ENCODE measurements at places on chromosomes 4 and X.

DNA sequence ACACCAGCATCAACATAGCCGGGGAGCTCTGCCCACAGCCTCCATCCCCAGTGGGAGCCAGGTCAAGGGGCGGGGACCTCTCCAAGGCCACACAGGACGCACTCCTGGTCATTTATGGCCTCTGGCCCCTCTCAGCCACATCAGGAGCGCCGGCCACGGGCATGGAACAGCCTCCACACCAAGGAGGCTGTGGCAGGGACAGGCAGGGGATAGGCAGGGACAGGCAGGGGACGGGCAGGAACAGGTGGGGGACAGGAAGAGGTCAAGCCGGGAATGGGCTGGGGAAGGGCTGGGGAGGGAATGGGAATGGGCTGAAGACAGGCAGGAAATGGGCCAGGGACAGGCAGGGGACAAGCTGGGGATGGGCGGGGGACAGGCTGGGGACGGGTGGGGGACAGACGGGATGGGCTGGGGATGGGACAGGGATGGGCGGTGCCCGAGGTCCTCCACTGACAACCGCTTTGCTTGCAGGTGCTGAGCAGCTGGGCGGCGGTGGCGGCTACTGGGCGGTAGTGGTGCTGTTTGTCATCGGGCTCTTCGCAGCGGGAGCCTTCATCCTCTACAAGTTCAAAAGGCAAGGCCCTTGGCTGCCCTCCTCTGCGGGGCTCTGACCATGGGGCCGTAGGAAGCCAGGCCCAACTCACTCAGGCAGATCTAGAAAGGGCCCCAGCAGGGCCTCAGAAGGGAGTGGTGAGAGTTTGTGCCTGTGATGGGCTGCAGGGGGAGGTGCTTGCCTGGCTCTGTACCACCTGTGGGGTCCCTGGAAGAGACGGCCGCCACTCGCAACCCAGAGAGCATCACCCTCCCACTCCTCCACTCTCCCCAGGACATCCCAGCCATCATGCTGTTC lies 205.6 kb downstream of the AFAP1 start:
- no peak for DNase-seq

DNA sequence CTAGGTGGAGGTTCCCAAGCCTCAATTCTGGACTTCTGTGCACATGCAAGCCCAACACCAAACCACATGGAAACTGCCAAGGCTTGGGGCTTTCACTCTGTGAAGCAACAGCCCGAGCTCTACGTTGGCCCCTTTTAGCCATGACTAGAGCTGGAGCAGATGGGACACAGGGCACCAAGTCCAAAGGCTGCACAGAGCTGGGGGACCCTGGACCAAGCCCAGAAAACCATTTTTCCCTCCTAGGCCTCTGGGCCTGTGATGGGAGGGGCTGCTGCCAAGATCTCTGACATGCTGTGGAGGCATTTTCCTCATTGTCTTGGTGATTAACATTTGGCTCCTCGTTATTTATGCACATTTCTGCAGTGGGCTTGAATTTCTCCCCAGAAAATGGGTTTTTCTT lies 258.7 kb upstream of the ACTRT1 start:
- no peak for DNase-seq

DNA sequence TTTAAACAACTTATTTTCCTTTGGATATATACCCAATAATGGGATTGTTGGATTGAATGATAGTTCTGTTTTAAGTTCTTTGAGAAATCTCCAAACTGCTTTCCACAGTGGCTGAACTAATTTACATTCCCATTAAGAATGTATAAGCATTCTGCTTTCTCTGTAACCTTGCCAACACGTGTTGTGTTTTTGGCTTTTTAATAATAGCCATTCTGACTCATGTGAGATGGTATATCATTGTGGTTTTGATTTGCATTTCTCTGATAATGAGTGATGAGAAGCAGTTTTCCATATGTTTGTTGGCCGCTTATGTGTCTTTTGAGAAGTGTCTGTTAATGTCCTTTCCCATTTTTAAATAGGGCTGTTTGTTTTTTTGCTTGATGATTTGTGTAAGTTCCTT lies 155.6 kb upstream of the PITX2 start:
- no peak for DNase-seq

DNA sequence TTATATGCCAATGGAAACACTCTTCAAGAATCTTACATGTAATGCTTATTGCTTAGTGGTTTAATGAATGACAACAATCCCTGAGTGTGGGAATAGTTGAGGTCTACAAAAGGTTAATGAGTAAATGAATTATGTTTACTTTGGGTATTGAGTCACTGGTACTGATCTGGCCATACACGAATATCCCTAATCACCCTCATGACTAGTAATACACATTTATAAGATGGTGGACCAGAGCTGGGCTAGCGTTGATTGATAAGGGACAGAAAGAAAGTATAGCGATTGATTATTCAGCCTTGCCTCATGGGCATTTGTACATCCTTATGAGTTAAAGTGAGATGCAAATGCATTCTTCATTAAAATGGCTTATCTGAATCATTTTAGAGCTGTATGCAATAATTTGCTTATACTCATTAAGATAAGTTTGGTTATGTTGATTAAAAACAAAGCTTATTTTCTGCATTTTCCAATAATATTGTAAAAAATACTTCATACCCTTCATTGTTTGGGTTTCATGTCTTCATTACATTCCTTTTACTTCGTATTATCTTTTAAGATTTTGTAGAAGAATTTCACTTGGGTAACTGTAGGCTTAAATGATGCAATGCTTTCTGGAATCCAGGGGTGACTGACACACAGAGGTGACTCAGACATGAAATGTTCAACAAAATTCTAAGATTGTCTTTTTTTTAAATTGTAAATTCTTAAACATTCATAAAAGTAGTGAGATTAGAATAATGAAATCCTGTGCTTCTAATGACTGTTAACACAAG lies 47.4 kb downstream of the FGF2 start:
- peak; percentile 75 for DNase-seq

- DNase-seq = no peak
These were observed 10.2 kb upstream of the SFRP2 start for GRCh38 chr4:153798901-153799693.

DNA sequence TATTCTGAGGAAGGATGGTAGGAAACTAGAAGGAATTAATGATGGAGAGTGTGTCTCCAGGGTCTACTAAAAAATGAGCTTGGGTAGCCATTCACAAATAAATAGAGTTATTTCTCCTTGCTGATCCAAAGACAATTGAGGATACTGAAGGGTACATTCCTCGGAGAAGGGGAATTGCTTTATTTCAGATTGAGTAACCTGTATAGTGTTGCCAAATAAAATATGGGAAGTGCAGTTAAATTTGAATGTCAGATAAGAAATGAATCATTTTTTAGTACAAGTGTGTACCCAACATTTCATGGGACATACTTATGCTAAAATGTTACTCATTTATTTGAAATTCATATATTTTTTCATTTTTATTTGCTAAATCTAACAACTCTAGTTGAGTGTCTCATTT lies 16.0 kb upstream of the VSIG1 start:
- DNase-seq = no peak

DNA sequence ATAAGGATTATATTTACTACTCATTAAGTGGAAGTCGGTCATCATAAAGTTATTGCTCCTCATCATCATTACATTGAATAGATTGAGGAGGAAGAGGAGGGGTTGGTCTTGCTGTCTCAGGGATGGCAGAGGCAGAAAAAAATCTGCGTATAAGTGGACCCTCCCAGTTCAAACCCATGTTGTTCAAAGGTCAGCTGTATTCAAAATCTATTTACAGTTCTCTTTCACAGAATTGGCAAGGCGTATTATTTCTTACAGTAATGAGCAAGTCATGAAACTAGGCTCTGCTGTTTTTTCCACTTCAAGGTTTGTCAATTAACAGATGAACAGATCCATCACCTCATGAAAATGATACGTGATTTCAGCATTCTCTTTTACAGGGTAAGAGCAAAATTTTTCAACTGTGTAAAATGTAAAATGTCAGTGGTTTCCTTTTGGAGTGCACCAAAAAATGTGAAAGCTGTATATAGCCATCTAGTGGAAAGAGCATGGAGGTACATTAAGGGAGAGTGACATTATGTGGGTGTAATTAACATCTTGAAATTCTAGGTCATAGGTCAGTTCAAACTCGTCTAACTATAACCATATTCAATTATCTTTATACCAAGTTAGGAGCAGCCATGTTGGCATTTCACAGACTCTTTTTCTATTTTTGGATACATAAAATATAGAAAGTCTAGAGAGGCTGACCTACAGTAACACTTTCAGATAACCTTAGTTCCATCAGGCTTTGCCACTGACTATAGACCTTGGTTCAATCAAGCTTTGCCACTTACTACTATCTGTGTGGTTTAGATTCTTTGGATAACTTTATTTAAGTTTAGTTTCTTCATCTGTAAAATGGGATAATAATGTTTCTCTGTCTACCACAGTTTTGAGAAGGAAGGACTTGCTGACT lies 30.1 kb downstream of the NEIL3 start:
- DNase-seq = peak; percentile 4

GRCh38 chr4:36189511-36190226 lies 54.6 kb downstream of the ARAP2 start:
- no peak for DNase-seq

- DNase-seq = no peak
These were observed 27.1 kb upstream of the IL15 start for GRCh38 chr4:141609243-141609642.

GRCh38 chr4:825063-825970 lies 612 bp downstream of the CPLX1 start:
- DNase-seq = no peak

DNA sequence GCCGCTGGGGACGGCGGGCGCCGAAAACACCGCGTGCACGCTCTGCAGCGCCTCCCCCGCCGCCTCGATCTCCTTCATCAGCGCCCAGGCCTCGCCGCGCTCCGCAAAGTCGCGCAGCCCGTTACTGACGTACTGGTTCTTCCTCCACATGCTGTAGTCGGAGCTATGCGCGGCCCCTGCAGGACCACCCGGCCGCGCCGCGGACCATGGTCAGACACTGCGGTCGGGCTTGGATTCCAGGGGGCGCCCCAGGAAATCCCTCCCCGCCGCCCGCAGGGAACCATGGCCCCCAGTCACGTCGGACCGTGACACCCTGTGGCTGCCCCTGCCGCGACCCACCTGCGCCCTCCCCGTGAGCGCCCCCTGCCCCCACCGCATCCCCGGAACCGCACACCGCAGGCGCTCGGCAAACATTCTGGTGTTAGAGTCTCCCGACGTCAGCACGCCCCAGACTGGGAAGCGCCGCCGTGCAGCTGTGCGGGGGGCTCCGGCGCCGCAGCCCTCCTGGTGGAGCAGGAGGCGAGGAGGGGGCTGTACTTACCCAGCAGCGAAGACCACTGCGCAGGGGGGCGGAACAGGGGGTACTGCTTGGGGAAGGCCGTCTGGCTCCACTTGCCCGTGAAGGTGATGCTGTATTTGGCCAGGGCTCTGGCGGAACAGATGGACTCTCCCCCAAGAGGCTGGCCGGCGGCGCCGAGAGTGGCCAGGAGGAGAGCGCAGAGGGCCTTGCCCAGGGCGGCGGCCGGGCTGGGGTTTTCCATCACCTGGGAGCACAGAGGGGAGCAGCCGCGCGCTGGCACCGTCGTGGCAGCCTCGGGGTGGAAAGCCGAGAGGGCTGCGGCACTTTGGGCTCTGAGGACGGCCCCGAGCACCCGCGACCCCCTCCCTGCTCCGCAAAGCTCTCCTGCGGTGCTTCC lies 814 bp downstream of the SPON2 start:
- DNase-seq = no peak

- no peak for DNase-seq
These were observed 115.7 kb upstream of the ZXDA start for GRCh38 chrX:58025979-58026378.

- no peak for DNase-seq
These were observed 108.0 kb downstream of the CHIC2 start for GRCh38 chr4:53956454-53956853.

DNA sequence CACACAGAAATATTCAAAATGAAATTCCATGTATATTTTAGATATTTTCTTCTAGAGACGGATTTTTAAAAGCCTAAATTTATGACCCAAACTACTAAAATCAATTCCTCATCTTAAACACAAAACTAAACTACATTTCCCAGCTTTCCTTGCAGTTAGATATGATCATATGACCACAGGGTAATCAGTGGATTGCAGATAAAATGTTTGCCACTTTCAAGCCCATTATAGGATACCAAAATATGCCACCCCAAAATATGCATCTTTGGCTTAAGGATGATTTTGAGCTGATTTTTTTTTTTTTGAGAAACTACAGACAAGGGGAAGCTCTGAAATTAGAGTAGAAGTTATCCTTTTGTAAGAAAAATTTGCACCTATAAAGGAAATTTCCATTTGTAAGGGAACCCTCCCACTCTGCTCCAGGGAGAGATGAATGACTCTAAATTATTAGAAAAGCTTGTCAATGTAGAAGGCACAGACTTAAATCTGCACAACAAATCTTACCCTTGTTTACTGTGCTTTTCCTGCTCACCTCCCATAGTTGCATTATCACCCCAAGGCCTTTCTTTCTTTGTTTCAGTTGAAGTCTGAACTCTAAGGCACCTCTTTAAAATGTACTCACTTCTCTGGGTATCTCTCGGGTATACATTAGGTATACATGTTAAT lies 503.0 kb downstream of the PDHA2 start:
- no peak for DNase-seq

DNA sequence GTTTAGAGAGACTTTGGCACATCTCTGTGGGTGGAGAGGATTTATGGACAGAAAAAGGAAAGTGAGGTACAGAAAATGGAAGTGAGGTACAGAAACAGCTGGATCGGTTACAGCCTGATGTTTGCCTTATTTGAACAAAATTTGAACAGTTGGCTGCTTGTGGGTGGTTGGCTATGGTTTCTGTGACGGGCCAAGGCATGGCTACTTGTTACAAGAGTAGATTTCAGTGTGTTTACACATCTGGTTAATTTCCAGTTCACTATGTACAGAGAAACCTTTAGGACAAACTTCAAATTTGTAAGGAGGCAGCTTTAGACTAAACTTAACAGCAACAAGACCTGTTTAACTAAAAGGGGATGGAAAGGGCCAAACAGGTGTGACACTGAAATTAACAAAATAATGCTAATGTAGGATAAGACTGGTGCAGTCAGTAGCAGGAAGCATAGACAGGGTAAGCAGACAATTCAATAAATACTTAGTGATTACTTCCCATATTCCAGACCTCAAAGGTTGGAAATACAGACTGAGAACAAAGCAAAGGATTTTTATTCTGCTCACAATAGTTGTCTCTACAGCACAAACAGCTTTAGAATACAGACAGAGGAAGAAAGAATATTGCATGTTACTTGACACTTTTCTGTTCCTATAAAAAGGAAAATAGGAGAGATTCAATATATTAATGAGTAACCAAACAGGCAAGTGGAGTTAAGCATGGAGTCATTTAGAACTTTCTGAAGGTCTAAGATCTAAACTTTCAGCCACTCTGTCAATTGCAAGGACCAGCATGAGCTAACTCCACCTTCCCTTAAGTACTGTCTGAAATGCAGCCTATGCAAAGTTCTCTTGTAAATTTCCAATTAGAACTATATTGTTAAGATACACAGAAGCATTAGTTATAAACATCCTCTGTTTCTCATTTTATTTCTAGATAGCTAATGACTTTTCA lies 294.4 kb upstream of the FAT4 start:
- DNase-seq = no peak
